ENCODE measurements at places on chromosomes 12 and 14. TPM values are rescaled to one million over a fixed set of nuclear protein-coding genes. Genes with fewer than 3 reads are reported as not detected.

The AKAP6 gene
- 3.7 TPM for polyA plus RNA-seq

The LTBR gene
- 64.9 TPM for polyA plus RNA-seq

The NEUROD4 gene
- not detected for polyA plus RNA-seq

The CCDC77 gene
- 24.4 TPM for polyA plus RNA-seq

The CNIH1 gene
- polyA plus RNA-seq, result 136 TPM

The ORMDL2 gene
- polyA plus RNA-seq, result 32.7 TPM

The C3AR1 gene
- polyA plus RNA-seq, result 3.6 TPM

The ANKRD33 gene
- polyA plus RNA-seq, result 0.15 TPM

The IL26 gene
- not detected for polyA plus RNA-seq

The ZDHHC22 gene
- polyA plus RNA-seq, result 0.57 TPM

The LRP1-AS gene
- polyA plus RNA-seq, result not detected

The AQP5 gene
- 4.0 TPM for polyA plus RNA-seq

The NXPH4 gene
- polyA plus RNA-seq, result 4.4 TPM

The NUDT4 gene
- 170 TPM for polyA plus RNA-seq

The CLSTN3 gene
- 87.4 TPM for polyA plus RNA-seq

The SYT1 gene
- 17.0 TPM for polyA plus RNA-seq

The KRT6C gene
- not detected for polyA plus RNA-seq

The ARF3 gene
- polyA plus RNA-seq, result 133 TPM

The AJUBA gene
- 87.2 TPM for polyA plus RNA-seq

The SMOC1 gene
- 2.7 TPM for polyA plus RNA-seq

The TGM1 gene
- polyA plus RNA-seq, result 2.2 TPM

The TMEM263 gene
- polyA plus RNA-seq, result 80.7 TPM

The TEX52 gene
- polyA plus RNA-seq, result 0.65 TPM

The PMCH gene
- polyA plus RNA-seq, result 0.31 TPM

The KLC1 gene
- 88.0 TPM for polyA plus RNA-seq

The AQP6 gene
- 16.0 TPM for polyA plus RNA-seq

The RPAP3 gene
- polyA plus RNA-seq, result 44.9 TPM

The MYO1H gene
- 0.79 TPM for polyA plus RNA-seq

The METTL1 gene
- polyA plus RNA-seq, result 29.9 TPM

The TMEM179 gene
- polyA plus RNA-seq, result 1.6 TPM

The WASHC3 gene
- polyA plus RNA-seq, result 54.3 TPM

The PZP gene
- polyA plus RNA-seq, result 0.36 TPM

The CRACR2A gene
- polyA plus RNA-seq, result 1.2 TPM

The VDR gene
- 4.1 TPM for polyA plus RNA-seq

The MYRFL gene
- polyA plus RNA-seq, result 0.91 TPM

The STXBP6 gene
- 8.2 TPM for polyA plus RNA-seq

The GPR135 gene
- 4.4 TPM for polyA plus RNA-seq

The GLRX5 gene
- 80.6 TPM for polyA plus RNA-seq

The IL25 gene
- not detected for polyA plus RNA-seq

The NYNRIN gene
- 48.0 TPM for polyA plus RNA-seq

The TMEM119 gene
- 25.5 TPM for polyA plus RNA-seq

The MIPOL1 gene
- 12.8 TPM for polyA plus RNA-seq

The PAPLN gene
- 20.9 TPM for polyA plus RNA-seq

The DCN gene
- 600 TPM for polyA plus RNA-seq

The DEPDC4 gene
- polyA plus RNA-seq, result 4.6 TPM

The ABCC9 gene
- polyA plus RNA-seq, result 26.8 TPM

The FOXG1 gene
- 0.08 TPM for polyA plus RNA-seq

Measured in right renal pelvis (tissue), 4 donors.